ENCODE measurements at places on chromosomes 2 and 18.

- no peak for DNase-seq
Observed at GRCh38 chr2:198641161-198641560, 816.6 kb downstream of the SATB2 start.

GRCh38 chr2:152166633-152167032 lies 8.9 kb downstream of the STAM2 start:
- peak; percentile 74 for DNase-seq

DNA sequence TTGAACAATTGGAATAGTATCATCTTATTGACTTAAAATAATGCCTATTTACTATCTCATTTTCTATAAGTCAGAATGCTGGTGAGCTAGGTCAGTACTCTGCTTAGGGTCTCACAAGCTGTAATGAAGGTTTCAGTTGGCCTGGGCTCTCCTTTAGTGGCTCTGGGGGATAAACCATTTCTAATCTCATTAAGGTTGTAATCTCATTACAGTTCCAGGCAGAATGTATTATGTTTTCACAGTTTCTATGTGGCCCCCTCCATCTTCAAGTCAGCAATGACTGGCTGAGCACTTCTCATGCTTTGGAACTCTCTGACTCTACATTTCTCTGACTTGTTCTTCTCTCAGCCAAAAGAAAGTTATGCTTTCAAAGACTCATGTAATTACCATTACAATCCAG lies 163.1 kb downstream of the CCDC178 start:
- no peak for DNase-seq

GRCh38 chr2:170155022-170155722 lies 22.8 kb upstream of the MYO3B start:
- DNase-seq, result peak; percentile 65

GRCh38 chr2:166057370-166058164 lies 70.3 kb downstream of the SCN1A start:
- peak; percentile 49 for DNase-seq

DNA sequence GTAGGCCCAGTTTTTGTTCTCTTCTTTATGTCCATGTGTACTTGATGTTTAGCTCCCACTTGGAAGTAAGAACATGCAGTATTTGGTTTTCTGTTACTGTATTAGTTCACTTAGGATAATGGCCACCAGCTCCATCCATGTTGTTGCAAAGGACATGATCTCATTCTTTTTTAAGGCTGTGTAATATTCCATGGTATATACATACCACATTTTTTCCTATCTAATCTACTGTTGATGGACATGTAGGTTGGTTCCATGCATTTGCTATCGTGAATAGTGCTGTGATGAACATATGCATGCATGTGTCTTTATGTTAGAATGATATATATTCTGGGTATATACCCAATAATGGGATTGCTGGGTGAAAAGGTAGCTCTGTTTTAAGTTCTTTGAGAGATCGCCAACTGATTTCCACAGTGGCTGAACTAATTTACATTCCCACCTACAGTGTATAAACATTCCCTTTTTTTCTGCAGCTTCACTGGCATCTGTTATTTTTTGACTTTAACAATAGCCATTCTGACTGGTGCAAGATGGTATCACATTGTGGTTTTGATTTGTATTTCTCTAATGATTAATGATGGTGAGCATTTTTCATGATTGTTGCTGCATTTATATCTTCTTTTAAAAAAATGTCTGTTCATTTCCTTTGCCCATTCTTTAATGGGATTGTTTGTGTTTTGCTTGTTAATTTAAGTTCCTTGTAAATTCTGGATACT lies 22.9 kb downstream of the LTBP1 start:
- DNase-seq, result peak; percentile 10

- no peak for DNase-seq
Observed at GRCh38 chr2:230944123-230944653, 19.1 kb upstream of the GPR55 start.

DNA sequence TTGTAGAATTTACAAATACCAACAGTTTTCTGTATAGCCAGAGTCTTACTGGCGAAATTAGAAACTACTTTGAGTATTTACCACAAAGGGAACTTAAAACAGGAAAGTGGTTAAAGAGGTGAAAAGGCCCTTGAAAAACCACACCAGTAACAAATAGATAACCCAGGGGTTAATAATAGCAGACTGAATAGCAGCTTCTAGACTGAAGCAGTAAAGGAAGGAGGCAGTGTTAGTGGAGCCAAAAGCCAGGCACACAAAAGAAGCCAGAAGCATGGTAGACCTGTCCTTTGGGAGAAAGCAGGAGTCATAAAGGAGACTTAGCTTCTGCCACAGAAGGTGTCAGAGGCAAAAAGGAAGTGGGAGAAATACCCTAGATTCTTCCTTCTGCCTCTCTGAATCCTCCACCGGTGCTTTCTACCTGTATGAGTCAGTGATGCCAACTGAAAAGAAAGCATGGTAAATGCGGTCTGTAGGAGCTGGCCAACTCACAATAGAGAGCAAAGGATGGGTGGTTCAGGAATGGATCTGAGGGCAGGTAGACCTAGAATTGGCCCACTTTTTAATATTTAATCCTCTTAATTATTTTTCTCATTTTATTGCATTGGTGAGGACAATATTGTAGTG lies 97.3 kb downstream of the ARL6IP6 start:
- no peak for DNase-seq

DNA sequence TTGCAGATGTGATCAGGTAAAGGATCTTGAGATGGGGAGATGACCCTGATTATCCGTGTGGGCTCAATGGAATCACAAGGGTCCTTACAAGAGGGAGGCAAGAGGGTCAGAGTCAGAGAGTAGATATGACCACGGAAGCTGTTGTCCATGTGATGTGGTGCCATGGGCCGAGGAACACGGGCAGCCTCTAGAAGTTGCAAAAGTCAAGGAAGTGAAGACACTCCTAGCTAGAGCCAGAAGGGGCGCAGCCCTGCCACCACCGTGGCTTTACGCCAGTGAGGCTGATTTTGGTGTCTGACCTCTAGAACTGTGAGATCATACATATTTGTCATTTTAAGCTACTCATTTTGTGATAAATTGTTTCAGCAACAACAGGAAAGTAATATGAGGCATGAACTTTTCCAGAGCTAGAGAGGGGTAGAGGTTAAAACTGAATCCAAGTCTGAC lies 114.4 kb downstream of the CAPN13 start:
- no peak for DNase-seq

DNA sequence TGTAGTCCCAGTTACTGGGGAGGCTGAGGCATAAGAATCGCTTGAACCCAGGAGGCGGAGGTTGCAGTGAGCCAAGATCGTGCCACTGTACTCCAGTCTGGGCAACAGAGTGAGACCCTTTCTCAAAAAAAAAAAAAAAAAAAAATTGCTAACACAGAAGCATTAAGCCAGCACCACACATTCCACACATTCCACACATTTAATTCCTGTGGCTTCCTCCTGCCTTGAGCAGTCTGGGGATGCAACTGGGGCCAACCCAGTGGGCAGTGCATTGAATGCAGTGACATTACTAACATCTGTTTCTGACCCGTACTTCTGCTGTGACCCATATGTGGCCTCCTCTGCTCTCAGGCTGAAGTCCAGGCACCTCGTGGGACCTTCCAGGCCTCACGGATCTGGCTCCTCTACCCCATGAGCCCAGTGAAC lies 107.0 kb downstream of the BCL2L11 start:
- peak; percentile 78 for DNase-seq

Measured in amniotic epithelial cell (primary cell).